ENCODE measurements at places on chromosomes 12 and 14.

GRCh38 chr12:82015623-82016347 lies 256.6 kb upstream of the PPFIA2 start:
- no peak for DNase-seq

GRCh38 chr12:116266631-116267349 lies 10.7 kb downstream of the MED13L start:
- DNase-seq = no peak

DNA sequence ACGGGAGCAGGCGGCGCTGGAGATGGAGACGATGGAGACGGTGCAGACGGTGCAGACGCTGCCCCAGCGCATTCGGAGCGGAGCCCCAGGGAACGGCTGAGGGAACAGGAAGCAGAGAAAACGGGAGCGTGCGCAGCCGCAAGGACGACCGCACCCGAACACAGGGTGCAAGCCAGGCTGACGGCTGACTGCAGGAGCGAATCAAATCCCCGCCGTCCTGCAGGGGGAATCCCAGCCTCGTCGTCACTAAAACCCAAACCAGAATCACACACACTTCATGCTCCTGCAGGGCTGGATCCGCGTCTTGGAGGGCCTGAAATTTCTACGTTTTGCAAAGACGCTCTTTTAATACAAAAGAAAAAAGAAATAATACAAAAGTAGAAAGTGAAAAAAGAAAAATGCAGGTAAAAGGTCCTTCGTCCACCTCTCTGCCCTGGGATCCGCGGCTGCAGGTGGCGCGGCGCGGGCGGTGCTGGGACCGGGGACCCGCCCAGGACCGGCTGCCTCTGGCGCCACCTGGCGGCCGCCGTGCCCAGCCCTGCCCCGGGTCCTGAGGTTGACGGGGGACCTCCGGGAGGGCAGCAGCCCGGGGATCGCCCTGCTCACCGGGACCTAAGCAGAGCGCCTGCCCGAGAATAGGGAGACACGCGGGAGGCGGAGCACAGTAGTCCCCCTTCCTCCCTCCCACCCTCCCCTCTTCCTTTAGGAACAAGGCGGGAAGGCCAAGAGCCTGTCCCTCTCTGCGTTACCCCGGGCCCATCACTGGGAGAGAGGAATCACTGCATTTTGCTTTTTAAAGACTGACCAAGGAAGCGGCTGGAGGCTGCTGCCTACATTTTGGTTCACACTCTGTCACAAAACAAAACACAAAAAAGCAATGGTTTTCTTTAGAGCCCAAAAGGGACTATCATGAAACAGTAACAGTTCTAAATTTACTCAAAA lies 20.1 kb downstream of the STX2 start:
- DNase-seq = peak; percentile 78

DNA sequence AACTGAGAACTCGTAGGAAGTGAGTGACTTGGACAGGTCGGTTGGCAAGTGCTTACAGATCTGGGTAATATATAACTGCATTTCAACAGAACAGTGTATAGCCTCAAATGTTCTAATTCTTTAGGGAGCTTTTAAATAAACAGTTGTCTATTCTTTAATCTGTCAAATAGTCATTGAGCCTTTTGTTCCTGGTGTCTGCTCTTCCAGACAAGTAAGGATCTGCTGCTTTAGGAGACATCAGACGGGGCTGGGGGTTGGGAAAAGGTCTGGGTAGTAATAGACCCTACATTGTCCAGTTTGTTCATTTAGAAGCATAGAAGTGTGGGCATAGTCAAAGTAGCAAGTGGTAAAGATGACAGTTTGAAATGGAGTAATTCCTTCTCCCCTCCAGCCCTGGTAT lies 2.0 kb downstream of the PTPN11 start:
- no peak for DNase-seq

- no peak for DNase-seq
Measured at GRCh38 chr14:96195441-96196081, 9.1 kb upstream of the BDKRB2 start.

DNA sequence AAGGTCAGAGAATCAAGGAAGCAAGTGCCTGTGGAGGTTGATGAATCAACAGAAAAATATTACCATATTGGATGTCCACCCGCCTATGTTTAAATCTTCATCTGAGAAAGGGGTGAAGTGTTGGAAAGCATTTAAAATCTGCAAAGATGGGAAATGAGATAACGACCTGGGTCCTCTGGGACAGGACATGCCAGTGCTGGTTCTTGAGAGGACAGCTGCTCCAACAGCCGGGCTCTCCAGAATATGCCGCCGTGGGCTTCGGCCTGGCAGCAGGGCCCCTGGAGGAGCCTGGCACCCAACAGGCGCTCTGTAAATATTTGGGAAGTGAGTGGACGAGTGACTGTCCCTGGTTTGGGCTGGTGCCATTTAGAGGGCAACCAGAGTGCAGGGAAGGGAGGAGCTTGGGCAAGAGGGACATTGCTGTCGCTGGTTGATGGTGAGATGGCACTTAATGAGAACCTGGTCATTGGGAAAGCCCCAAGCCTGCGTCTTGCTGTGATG lies 129.9 kb downstream of the KCNA5 start:
- no peak for DNase-seq

GRCh38 chr12:48265777-48266176 lies 62.7 kb upstream of the OR10AD1 start:
- DNase-seq = no peak

DNA sequence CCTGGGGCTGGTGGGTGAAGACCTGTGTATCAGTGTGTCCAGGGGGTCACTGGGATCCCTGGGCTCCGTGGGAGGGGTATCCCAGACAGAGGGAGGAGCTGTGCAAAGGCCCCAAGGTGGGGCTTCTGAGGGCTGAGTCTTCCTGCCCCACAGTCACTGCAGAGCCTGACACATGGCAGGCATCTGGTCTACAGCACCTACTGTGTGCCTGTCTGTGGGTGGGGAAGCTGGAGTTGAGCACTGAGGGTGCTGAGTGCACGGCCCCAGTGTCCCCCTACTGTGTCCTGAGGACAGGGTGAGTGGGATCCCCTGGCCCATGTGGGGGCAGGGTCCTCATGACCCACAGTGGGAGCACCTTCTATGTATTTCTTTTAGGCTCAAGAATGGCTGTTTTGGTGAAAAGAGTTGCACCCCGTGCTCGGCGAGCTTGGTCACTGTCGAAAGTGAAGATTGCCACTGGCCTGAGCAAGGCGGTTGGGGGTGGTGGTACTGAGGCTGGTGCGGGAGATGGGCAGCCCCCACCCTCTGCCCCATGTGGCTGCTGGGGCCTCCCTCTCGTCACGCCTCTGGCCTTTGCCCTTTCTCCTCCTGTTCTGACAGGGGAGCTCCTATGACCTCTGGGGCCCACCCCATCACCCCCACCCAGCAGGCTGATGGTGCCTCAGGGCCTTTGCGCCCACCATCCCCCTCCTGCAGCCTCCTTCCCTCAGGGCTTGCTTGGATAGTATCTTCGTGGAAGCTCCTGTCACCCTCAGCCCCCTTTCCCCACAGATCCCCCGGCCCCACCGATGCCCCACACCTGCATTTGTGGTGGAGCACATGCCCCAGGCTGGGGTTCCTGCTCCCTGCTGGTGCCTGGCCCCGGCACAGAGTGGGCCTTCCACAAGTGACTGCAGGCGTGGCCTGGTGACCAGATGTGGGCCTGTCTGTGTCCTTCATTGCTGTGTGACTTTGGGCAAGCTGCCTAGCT lies 55.8 kb downstream of the BEGAIN start:
- peak; percentile 7 for DNase-seq

DNA sequence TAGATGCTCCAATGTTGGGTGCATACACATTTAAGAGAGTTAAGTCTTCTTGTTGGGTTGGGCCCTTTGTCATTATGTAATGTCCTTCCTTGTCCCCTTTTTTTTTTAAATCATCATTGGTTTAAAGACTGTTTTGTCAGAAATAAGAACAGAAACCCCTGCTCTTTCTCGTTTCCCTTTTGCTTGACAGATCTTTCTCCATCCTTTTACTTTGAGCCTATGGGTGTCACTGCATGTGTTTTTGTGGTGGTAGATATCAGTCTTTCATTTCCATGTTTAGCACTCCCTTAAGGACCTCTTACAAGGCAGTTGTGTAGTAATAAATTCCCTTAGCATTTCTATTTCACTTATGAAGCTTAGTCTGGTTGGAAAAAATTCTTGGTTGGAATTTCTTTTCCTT lies 47.4 kb downstream of the RTN1 start:
- DNase-seq = no peak

- DNase-seq = no peak
Measured at GRCh38 chr12:65324551-65324950, 46.1 kb downstream of the MSRB3 start.

DNA sequence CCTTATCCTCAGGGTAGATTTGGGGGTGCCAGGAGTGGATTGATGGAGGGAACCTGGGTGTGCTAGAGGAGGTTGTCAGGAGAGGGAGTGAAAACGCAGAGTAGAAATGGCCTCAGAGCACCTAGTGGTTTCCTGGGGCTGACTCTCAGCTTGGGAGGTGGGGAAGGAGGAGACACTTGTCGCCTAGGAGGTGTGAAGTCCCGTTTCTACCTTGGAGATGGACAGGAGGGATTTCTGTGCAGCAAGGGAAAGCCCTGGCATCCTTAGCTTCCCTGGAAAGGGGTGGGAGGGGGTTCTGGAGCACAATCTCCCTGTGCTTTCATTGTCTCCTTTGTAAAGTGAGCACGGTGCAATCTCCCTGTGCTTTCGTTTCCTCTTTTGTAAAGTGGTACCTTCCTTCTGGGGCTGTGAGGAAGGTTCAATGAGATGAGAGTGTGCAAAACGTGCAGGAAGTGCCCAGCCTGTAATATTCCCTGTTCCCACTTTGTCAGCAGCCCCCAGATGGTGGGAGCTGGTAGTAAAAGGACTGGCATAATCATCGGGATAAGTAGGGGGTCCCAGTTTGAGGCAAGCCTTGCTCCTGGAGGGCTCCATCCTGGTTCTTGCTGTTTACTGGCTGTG lies 1.6 kb downstream of the OAS3 start:
- peak; percentile 52 for DNase-seq

DNA sequence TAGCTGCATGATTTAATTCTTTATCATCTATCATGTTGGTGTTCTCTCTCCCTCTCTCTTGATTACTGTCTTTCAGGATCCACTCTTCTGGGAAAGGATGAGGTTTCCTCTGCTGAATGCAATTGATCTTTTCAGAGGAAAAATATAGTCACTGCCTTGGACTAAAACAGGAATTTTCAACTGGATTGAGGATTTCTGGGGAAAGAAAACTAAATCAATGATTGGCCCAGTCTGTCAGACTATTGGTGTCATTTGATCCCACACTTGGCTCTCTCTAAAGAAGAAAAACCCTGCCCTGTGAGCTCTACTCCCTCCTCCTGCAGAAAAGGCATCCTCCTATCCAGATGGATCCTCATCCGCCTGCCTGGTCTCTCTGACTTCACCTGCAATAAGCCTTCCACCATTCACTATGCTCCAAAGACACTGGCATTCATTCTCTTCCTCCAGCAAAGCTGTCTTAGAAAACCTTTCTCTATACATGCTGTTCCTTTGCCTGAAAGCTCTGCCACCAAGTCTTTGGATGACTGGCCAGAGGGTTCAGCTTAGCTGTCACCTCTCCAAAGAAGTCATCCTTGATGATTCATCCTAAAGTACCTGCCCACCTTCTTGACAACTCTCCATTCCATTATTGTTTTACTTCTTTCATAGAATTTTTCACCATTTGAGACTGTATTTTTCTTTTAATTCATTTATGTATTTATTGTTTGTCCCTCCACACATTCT lies 127.7 kb upstream of the CAND1 start:
- no peak for DNase-seq

- peak; percentile 85 for DNase-seq
Measured at GRCh38 chr12:132162508-132163031, 18.3 kb downstream of the NOC4L start.

GRCh38 chr12:64203036-64203435 lies 19.1 kb downstream of the KICS2 start:
- DNase-seq = no peak

DNA sequence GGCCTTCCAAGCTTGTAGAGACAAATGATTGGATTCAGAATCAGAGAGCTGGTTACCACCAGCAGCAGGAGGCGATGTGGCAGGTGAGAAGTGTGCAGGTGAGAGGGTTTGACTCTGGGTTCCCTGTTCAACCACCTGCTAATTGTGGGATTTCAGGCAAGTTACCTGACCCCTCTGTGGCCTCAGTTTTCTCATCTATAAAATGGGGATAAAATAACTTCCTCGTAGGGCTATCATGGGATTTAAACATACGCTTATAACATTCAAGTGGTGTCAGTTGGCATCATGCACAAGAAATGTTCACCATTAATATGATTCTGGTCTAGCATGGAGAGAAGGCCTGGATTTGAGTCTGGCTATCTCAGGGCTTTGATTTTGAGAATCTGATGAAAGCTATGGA lies 143.8 kb upstream of the MYL2 start:
- no peak for DNase-seq

DNA sequence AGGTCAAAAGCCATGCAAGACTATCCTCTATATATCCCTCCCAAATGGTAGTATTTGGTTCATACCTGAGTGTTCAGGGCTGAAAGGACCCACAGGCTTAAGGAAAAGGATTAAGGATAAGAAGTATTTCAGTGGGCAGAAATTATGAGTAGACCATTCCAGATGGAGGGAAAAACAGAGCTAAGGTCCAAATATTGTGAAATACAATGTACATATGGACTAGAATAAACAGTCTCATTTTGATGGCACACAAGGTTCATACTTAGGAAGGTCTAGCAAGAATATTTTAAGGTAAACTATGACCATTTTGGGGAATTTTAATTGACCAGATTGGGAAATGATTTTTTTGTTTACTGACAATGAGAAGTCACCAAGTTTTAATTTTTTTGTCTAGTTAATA lies 124.6 kb downstream of the PRKD1 start:
- no peak for DNase-seq

GRCh38 chr12:97754306-97754705 lies 291.7 kb downstream of the RMST start:
- DNase-seq = no peak

GRCh38 chr14:70317969-70318634 lies 41.4 kb downstream of the COX16 start:
- DNase-seq = peak; percentile 28

DNA sequence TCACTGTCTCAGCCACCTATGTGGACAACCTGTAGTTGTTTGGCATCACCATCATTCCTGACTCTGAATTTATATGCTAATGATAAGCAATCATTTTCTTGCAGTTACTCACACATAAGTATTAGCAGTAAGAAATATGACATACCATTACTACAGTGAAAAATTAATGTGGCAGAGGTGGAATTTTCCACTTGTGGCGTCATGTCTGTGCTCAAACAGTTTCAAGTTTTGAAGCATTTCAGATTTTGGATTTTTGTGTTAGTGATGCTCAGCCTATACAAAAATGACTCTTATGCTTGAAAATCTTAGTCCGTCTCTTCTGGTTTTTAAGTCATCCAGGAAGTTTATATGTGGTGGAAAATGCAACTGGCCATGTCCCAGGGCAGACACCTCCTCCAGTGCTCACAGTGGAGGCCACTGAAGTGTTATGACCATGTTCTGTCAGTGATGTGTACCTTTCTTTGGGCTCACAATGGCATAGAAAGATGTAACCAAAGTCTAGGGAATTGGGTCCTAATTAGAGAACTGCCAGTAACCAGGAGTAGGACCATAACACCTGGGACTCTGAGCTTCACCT lies 220.6 kb downstream of the SYT1 start:
- no peak for DNase-seq

Measured in NB4 (cell line).